ENCODE measurements at places on chromosomes 13 and 19.

GRCh38 chr19:17379221-17379631 is 2.1 kb upstream of the PLVAP start:
- no peak for DNase-seq

DNA sequence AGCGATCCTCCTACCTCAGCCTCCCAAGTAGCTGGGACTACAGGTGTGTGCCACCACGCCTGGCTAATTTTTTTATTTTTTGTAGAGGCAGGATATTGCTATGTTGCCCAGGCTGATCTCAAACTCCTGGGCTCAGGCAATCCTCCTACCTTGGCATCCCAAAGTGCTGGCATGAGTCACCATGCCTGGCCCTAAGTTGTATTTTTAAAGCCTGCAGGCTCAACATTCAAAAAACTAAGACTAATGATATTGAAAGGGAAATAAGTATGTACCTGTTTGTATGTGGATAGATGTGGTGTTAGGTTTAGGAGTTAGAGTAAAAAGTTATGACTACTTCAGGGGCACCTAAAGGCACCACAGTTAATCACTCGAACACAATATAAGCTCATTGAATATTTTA is 5.4 kb upstream of the IPO5 start:
- no peak for DNase-seq

- no peak for DNase-seq
Measured at GRCh38 chr13:29815336-29815735, 35.1 kb downstream of the UBL3 start.

DNA sequence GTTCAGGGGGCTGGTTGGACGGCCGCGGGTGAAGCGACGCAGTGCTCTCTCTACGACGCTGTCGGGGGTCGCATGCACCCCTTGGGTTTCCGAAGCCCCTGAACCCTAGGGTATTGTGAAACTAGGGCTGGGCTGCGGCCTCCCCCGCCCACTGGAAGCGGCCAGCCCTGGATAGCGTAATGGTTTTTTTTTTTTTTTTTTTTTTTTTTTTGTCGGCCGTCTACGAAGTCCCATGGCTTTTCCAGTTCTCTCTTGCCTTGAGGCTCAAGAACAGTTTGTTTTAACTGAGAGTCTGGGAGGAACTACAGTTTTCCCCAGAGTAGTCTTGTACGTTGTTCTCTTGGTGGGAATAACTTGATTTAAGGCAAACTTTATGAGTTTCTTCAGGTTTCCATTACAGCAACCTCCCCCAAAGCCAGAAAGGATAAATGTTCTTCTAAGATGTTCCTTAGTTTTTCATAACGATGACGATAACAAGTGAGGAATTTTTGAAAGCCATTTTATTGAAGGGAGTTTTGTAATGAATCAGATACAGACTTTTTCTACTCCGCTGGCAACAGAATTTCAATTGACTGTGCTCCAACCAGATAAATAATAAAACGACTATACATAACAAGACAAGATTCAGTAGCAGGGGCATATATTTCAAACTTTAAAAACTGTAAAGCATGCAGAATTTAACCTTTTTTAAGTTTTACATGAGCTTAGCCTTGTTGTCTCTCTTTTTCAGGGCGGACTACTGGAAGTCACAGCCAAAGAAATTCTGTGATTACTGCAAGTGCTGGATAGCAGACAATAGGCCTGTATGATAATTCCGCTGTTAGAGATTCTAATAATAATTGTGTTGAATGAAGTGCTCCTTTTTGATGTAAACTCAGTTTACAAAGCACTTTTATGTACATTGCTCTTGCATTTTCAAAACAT is 867 bp downstream of the WBP4 start:
- DNase-seq: no peak

DNA sequence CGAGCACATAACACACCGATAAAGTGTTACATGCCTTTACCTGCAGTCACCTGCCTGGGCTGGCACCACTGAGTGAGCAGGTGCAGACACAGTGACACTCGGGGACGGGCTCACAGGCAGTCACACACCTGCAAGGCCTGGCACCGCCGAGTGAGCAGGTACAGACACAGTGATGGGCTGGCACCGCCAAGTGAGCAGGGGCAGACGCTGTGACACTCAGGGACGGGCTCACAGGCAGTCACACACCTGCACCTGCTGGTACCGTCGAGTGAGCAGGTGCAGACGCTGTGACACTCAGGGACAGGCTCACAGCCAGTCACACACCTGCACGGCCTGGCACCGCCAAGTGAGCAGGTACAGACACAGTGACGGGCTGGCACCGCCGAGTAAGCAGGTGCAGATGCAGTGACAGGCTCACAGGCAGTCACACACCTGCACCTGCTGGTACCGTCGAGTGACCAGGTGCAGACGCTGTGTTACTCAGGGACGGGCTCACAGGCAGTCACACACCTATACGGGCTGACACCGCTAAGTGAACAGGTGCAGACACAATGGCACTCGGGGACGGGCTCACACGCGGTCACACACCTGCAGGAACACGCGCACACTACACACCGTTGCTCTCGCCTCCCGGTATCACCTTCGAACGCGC is 470 bp downstream of the ZNF835 start:
- DNase-seq: no peak

DNA sequence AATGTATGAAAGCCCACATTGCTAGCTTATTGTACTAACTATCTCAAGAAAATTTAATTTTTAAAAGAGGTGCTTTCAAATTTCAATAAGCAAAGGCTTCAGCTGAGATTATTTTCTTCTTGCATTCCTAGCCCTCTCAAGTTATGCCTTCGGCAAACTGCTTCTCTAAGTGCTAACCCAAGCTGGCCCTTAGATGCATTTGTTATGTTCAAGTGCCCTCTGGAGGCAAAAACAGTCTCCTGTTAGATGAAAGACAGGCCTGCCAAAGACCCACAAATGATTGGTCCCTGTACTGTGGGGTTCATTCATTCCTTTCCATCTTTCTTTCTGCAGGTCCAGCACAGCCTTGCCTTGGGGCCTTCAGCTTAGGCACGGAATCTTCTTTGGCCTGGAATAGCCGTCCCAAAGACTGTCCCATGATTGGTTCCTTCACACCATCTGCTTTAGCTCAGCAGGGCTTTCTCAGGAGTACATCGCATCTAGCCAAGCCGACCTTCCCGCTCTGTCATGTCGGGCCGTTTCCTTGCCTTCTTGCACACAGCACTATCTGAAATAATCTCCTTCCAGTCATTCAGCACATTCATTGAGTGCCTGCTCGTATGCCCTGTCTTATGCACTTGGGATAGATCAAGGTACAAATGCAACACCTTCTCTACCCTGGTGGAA is 26.4 kb upstream of the TPTE2 start:
- DNase-seq: no peak

- DNase-seq: no peak
Measured at GRCh38 chr19:38650172-38650775, 2.8 kb downstream of the ACTN4 start.

- DNase-seq: no peak
Measured at GRCh38 chr13:114082849-114083645, 49.4 kb downstream of the RASA3 start.

GRCh38 chr13:49185264-49185663 is 34.9 kb upstream of the MLNR start:
- DNase-seq: no peak

DNA sequence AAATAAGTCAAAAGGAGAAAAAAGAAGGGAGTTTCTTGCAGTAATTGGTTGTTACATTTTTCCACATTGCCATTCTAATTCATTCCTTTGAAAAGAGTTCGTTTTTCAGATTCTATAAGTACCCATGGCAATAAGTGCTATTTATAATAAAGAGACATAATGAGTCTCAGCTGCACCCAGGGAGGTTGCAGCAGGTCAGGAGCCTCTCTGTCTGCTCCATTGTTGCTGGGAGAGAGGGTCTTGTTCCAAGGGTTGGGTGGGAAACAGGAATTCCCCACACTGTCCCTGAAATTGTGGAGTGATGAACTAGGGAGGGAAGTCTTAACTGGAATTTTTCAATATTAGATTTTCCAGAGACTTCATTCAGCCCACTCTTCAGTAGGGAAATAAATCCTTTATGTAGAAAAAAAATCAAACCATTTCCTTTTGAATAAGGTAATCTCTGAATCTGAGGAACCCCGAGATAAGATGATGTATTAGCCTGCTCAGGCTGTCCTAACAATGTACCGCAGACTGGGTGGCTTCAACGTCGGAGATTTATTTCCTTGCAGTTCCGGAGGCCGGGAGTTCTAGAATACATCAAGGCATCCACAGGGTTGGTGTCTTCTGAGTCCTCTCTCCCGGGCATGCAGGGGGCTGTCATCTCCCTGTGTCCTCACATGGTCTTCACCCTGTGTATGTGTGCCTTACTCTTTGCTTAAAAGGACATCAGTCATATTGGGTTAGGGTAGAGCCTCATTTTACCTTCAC is 342.7 kb upstream of the TMTC4 start:
- DNase-seq: no peak

DNA sequence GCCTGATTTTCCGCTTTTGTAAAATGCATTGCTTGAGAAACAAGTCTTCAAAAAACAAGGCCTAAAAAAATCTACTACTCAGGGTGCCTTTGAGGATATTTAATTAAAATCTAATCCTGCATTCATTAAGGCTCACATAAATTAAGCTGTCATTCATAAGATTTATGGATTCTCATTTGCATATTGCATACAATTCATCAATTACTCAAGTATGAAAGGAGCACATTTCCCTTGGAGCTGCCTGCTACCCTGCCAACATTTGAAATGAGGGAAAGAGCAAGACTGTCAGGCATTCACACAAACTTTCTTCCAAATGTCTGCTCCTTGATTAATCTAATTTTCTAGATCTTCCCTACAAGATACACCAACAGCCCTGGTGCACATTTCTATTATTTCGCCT is 140.0 kb downstream of the DACH1 start:
- no peak for DNase-seq

GRCh38 chr13:58704953-58705352 is 1073.4 kb downstream of the PCDH17 start:
- DNase-seq: no peak

GRCh38 chr19:13622766-13623715 is 116.8 kb upstream of the CACNA1A start:
- no peak for DNase-seq

DNA sequence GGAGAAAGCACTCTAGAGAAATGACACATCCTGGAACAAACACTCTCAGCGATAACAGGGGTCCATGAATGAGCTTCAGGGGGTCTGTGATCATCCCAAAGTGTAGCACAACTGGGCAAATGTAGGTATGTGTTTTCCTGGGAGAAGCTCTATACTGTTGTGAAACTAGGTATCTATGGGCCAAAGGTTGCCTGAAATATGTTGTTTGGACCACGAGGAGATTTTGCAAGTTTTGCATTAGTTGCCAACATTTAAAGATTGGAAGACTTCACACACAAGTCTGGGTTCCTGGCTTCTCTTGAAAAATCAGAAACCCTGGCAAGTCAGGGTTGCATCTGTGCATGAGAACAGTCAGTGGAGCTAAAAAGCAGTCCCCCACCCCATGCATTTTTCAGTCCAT is 26.7 kb upstream of the POU2F2 start:
- no peak for DNase-seq

GRCh38 chr13:93956426-93956825 is 523.1 kb downstream of the DCT start:
- DNase-seq: no peak

DNA sequence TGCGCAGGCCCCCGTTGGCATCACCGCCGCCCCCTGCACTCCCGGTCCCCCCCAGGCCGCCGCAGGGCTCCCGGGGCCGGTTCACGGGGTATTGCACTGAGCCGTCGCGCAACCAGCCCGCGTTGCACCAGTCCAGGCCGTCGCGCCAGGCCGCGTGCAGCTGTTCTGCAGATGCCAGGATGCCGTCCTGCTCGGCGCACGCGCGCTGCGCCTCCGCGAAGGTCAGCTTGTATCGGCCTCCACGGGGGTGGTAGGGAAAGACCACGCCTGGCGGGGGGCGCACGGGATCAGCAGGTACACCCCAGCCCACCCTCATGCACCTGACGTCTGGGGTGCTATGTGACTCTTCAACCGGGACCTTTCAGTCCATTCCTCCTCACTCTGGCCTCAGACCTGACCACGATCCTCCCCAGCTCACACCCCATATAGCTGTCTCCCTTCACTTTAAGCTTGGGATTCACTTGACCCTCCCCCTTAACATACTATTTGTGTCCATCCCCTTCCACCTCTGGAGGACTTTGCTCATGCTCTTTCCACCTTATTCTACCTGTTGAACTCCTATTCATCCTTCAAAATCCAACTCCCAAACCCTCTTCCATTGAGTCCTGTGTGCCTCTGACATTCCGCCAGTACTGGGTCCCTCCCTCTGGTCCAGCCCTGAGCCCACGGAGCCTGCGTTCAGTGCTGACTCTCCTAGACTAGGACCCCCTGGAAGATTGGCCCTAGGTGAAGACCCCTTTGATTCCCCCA is 14.3 kb downstream of the TM6SF2 start:
- no peak for DNase-seq

- no peak for DNase-seq
Measured at GRCh38 chr13:27354379-27354778, 70.0 kb upstream of the GTF3A start.

- DNase-seq: no peak
Measured at GRCh38 chr13:38804061-38804460, 117.2 kb downstream of the FREM2 start.

- no peak for DNase-seq
Measured at GRCh38 chr19:44003461-44004009, 778 bp downstream of the ZNF230 start.

DNA sequence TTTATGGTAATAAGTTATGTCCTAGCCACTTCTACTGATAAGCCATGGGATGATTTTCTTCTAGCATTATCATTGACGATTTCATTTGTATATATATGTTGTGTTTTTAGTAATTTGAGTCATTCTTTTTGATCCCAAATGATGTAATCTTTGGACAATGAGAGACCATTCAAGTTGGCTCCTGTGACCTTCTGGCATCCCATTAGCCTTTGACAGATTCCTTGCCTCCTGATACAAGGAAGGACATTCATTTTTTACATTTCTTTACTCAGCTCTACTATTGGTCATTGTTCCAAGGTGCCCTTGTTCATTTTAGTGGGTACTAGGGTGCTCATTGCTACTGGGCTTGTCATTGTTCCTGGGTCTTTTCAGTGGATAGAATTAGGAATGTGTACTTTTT is 35.3 kb upstream of the MYCBP2 start:
- DNase-seq: no peak

DNA sequence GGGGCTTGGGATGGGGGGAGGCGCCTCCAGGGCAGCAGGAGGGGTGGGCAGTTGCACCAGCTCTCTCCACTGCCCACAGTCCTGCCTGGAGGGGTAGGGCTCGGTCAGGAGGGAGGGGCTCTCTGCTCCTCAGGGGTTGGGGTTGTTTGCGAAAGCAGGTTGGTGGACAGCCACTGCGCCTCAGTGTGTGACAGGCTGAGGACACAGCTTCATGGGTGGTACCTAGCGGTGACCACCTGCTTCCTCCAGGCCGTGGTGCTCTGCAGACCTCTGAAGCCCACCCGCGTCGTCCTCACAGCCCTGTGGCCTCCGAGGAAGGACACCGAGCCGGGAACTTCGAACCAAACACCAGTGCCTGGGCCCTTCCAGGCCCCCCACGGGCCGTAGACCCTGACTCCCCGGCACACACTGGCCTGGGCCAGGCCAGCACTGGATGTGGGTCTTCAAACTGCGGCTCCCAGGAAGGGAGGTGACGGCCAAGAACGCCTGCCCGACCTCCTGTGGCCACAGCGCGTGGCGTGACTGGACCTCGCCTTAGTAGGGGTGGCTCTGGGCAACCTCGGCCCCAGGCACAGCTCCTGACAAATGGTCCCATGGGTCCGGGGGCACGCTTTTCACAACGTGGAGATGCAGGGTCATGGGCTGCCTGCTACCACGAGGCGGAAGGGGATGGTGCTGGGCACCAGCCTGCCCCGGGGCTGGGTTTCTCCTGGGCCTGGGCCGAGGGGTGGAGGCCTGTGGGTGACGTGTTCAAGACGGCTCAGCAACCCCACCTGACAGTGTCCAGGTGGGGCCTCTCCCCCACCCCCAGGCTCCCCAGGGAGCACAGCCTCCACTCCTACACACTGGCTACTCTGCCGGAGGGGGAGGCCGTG is 173.2 kb downstream of the KDM4B start:
- no peak for DNase-seq
